ENCODE measurements at places on chromosomes 11 and 22. TPM values are rescaled to one million over a fixed set of nuclear protein-coding genes. Genes with fewer than 3 reads are reported as not detected.

The SPDYC gene
- total RNA-seq = not detected

The CASP5 gene
- total RNA-seq = not detected

The PHF21A gene
- 26.9 TPM for total RNA-seq

The TMEM86A gene
- total RNA-seq = 2.6 TPM

The TBX10 gene
- not detected for total RNA-seq

The OVOL1 gene
- total RNA-seq = not detected

The MRGPRX3 gene
- not detected for total RNA-seq

The MAJIN gene
- total RNA-seq = not detected

The CHRM4 gene
- not detected for total RNA-seq

The GLB1L2 gene
- 0.28 TPM for total RNA-seq

The ENTHD1 gene
- not detected for total RNA-seq

The GRM5 gene
- 0.11 TPM for total RNA-seq

The IFTAP gene
- total RNA-seq = 19.5 TPM

The SYT13 gene
- not detected for total RNA-seq

The MPZL3 gene
- 7.0 TPM for total RNA-seq

The FOSL1 gene
- total RNA-seq = 52.6 TPM

The OR6T1 gene
- total RNA-seq = not detected

The CCDC87 gene
- 0.28 TPM for total RNA-seq

The PRR33 gene
- total RNA-seq = not detected

The SLC22A9 gene
- total RNA-seq = not detected

The GGTLC3 gene
- total RNA-seq = not detected

The OR10A2 gene
- total RNA-seq = not detected

The FAM181B gene
- not detected for total RNA-seq

The SLC22A6 gene
- not detected for total RNA-seq

The PDE2A gene
- total RNA-seq = 14.8 TPM

The SCUBE2 gene
- total RNA-seq = 1.6 TPM

The KREMEN1 gene
- 0.99 TPM for total RNA-seq

The CADM1 gene
- 2.6 TPM for total RNA-seq

The FAM180B gene
- not detected for total RNA-seq

The BBOX1 gene
- not detected for total RNA-seq

The PDGFB gene
- 273 TPM for total RNA-seq

The OR2AG2 gene
- total RNA-seq = 0.46 TPM

The WNT7B gene
- not detected for total RNA-seq

The CRYBB2 gene
- 1.4 TPM for total RNA-seq

The DNAJB7 gene
- not detected for total RNA-seq

The SH3BP1 gene
- 2.8 TPM for total RNA-seq

The MMP1 gene
- total RNA-seq = 1,684 TPM

The ANKK1 gene
- total RNA-seq = not detected

The GPHA2 gene
- not detected for total RNA-seq

The RASSF10 gene
- total RNA-seq = not detected

The GAB4 gene
- not detected for total RNA-seq

The ZNF214 gene
- 1.7 TPM for total RNA-seq

The MS4A6A gene
- 2.9 TPM for total RNA-seq

The PPFIA1 gene
- 60.9 TPM for total RNA-seq

The SLC22A25 gene
- not detected for total RNA-seq

The MOGAT2 gene
- total RNA-seq = not detected

The CFAP300 gene
- total RNA-seq = not detected

The TMEM132A gene
- total RNA-seq = 106 TPM

The ZNF70 gene
- total RNA-seq = 6.0 TPM

The OR52I1 gene
- total RNA-seq = not detected

The TRIOBP gene
- total RNA-seq = 104 TPM

The OR51B4 gene
- total RNA-seq = not detected

The PLET1 gene
- total RNA-seq = not detected

The TRPC6 gene
- not detected for total RNA-seq

The PATE4 gene
- total RNA-seq = not detected

Measured in endothelial cell of umbilical vein (primary cell).